ENCODE measurements at places on chromosomes 4 and X.

DNA sequence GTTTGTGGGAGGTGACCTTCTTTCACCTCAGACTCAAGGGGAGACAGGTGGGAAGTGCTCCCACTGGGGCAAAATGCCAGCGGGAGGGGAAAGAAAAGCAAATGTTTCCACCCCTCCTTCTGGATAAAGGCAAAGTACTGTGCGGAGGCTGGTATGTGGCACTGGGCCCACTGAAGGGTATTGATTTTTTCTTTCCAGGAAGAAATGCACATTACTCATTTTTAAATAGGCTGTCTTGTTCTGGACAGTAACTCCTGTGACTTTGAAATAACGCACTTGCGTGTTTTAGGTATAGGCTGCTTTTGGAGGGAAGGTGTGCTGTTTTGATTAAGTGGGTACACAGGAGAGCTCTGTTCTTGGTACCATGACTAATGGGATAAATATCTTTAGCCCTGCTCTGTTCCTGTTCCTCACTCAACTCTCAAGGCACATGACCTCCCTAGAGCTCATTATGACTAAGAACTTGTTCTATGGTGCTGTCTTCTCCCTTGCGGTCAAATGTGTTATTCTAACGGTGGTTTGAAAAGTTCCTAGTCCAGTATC lies 40.7 kb upstream of the MBTPS2 start:
- no peak for DNase-seq

- DNase-seq, result no peak
Measured at GRCh38 chr4:40200875-40201801, 4.3 kb downstream of the RHOH start.

DNA sequence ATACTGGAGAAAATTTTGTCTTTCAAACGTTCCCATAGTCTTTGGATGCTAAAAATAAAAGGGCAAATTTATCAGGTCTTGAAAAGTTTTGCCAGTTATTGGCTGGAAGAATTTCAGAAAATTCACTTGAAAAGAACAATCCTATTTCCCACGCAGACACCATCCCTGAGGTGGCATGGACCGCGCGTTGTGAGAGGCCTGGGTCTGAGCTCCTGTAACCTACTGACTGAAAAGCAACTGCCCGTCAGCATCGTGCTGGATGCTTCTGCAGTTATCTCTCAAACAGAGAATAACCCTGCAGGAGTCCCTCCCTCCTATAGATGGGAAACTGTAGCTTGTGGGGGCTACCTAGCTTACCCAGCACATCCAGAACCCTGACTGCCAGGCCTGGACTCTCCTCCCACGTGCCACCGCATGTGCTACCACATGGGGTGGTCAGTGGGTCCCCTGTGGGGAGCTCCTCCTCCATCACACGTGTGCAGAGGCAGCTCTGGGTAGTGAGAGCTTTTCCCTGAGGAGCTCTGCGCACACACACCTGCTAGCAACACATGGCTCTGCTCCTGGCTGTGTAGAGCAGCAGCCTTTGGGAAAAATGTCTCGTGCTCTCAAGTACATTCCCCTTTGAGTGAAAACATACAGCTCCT lies 36.1 kb downstream of the NSG1 start:
- no peak for DNase-seq

- no peak for DNase-seq
Measured at GRCh38 chr4:188341428-188341827, 202.2 kb downstream of the TRIML1 start.

GRCh38 chr4:1575418-1576303 lies 108.5 kb downstream of the FAM53A start:
- no peak for DNase-seq

DNA sequence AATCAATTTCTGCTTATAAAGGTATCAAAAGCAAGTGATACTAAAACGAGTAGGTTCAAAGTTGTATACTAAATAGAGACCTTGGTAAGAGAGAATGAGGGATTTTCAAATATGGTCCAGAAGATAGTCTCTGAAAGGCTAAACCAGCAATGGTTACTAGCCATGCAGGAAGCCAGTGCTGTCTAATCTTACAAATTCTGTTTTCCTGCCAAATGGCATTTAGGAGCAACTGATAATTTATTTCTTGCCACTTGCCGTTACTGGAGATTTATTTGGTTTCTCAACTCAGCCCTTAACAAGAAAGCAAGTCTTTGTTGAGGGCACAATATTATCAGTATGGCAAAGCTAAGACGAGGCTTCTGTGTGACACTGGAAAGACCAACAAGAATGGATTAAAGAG lies 47.2 kb downstream of the MAP7D3 start:
- no peak for DNase-seq
